ENCODE measurements at places on chromosomes 11 and 22.
A peak's percentile ranks its signal among the peaks of the same experiment; 100 is the strongest.

GRCh38 chr22:20429254-20430100 lies 8.1 kb downstream of the SCARF2 start:
- no peak for DNase-seq

DNA sequence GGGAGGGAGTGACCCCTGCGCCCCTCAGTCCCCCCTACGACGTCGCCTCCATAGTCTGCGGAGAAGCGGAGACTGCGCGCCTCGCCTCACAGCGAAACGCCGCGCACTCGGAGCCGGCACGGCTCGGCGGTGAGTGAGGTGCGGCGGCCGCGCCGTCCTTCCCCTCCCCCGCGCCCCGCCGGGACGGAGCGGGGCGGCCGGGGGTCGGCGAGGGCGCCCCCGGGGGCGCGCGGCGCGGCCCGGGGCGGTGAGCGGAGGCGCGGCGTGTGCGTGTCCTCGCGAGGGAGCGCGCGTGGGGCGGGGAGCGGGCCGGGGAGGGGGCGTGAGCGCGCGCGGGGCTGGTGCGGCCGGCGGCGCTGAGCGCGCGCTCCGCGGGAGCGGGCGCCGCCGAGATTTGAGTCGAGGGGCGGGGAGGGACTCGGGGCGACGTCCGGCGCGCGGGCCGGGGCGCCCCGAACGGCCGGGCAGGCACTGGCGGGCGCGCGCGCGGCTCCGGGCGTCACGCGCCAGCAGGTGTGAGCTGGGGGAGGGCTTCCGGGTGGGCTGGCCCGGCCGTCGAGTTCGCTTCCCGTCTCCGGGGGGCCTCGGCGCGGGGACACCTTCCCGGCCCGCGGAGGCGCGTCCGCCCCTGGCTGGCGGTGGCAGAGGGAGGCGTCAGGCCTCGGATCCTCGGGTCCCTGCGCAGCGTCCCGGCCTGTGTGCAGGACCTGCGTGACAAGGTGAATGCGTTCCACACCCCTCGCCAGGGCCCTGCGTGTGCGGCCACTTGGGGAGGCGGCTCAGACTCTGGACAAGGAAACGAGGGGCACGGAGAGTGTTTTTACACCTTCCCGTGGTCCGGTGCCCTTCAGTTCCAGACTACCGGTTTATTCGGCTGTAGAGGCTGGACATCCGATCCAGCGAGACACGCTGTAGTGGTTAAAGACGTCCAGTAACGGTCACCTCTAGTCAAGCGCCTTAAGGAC lies 50.4 kb downstream of the FAM83F start:
- DNase-seq = no peak

- no peak for DNase-seq
Measured at GRCh38 chr11:12762696-12763324, 88.6 kb downstream of the TEAD1 start.

GRCh38 chr22:45612940-45613339 lies 58.7 kb upstream of the ATXN10 start:
- DNase-seq = no peak

DNA sequence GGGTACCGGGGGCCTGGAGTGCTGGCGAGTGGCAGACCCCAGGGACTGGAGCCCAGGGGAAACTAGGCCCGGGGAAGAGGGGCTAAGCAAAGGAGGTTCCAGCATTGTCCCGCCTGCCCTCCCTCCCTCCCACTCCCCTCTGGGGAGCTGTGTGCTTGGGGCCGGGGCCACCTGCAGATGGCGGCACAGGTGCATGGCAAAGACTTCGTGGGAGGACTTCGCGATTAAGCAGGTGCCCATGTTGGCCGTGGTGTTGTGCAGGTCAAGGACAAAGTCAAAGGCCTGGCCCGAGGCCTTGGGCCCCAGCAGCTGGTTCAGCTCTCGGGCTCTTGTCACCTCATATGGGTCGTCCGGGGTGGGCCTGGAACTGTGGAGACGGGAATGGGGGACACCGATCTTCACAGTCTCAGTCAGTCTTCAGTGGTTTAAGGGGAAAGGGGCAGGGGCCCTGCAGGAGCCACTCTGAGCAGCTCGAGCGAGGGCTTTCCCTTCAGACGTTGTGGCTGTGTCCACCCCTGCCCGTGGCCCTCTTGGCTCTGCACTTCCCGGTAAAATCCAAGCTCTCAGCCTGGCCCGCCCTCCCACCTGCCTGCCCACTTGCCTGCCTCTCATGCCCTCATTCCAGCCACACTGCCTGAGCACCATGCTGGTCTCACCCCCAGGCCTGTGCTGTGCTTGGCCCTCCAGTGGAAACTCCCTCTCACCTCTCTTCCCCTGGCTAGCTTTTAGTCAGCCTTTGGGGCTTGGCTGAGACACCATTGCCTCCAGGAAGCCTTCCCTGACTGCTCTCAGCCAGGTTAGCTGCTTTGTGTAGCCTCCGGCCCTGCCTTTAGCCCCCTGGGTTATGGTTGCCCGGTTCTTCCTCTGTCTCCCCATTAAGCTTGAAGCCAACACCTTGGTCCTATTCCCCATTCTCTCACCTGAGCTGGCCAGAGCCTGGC lies 4.7 kb downstream of the ACY3 start:
- DNase-seq = no peak

GRCh38 chr11:113447621-113448315 lies 27.4 kb downstream of the DRD2 start:
- DNase-seq = no peak

- peak; percentile 78 for DNase-seq
Measured at GRCh38 chr11:13000721-13001120, 8.4 kb upstream of the RASSF10 start.

DNA sequence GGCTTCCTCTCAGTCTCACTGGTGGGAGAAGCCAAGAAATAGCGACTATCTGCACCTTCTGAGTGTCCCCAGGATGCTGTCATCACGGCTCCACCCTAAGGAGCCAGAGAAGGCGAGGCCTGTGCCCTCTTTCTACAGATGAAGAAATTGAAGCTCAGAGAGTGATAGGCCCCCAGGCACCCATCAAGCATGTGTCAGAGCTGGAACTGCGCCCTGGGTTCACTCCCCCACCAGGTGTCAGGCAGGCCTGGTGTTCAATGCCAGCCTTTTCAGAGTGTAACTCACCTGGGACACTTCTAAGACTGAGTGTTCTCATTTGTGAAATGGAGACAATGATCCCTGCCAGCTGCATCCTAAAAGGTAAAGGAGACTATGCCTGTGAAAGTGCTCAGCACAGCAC lies 127.3 kb upstream of the SEZ6L start:
- no peak for DNase-seq

- no peak for DNase-seq
Measured at GRCh38 chr22:17773606-17774205, 563 bp downstream of the BID start.

GRCh38 chr11:66366844-66367477 lies 4.6 kb downstream of the SLC29A2 start:
- no peak for DNase-seq

GRCh38 chr22:21946262-21946925 lies 6.3 kb downstream of the PPM1F start:
- no peak for DNase-seq

DNA sequence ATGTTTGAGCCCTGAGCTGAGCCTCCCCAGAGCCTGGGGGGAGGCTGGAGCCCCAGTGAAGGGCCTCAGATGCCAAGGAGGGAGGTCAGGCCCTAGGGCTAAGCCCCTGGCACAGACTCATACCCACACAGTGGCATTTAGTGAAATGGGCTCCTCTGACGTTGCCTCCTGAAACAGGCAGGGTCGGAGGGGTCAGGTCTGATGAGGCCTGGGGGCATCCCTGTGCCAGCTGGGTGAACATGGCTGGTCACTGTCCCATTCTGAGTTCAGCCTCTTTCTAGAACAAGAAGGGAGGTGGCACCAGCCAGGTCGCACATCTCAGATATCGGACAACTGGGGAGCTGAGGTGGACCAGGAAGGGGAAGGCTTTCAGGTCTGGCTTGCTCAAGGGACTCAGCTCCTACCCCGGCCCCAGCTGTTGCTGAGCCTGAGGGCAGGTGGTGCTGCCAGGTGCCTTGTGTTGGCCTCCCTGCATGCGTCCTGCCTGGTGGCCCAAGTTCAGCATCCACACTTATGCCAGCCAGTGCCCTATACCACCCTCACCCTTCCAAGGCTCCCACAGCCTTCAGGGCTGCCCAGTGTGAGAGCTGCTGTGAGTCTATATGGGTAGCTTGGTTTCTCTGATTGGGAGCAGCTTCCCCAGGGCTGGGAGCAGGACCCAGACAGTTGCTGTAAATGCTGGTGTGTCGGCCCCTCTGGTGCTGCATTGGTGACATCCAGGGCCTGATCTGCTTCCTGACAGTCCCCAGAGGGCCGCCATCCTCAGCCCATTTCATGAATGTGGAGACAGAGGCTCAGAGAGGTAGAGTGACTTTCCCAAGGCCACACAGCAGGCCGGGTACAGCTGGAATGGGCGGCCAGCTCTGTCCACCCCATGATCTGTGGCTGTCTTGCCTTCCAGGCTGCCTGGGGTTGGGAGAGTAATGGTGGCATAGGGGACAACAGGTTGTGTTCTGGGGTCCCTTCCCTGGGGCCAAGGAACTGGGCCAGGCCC lies 32.8 kb upstream of the PPARA start:
- DNase-seq = no peak

- no peak for DNase-seq
Measured at GRCh38 chr11:75454987-75455386, 22.0 kb upstream of the KLHL35 start.

DNA sequence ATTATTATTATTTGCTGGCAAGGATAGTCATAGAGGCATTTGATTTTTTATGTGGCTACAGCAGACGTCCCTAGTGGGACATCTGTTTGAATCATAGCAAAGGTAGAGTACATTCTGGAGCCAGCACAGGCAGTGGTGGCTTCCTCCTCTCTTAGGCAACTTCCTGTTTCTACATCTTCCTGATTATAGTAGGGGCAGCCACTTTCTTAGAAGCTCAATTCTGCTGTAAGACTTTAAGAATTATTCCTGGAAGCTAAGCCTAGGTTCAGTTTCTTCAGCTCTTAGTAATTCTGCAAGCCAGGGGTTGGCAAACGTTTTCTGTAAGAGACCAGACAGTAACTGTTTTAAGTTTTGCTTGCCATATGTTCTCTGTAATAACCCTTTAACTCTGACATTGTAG lies 129.3 kb upstream of the TENM4 start:
- no peak for DNase-seq

GRCh38 chr22:34437140-34437539 lies 516.9 kb upstream of the LARGE1 start:
- DNase-seq = no peak

- DNase-seq = no peak
Measured at GRCh38 chr11:83063073-83063754, 8.5 kb downstream of the RAB30 start.

- no peak for DNase-seq
Measured at GRCh38 chr11:118535261-118535660, 4.3 kb downstream of the TMEM25 start.

DNA sequence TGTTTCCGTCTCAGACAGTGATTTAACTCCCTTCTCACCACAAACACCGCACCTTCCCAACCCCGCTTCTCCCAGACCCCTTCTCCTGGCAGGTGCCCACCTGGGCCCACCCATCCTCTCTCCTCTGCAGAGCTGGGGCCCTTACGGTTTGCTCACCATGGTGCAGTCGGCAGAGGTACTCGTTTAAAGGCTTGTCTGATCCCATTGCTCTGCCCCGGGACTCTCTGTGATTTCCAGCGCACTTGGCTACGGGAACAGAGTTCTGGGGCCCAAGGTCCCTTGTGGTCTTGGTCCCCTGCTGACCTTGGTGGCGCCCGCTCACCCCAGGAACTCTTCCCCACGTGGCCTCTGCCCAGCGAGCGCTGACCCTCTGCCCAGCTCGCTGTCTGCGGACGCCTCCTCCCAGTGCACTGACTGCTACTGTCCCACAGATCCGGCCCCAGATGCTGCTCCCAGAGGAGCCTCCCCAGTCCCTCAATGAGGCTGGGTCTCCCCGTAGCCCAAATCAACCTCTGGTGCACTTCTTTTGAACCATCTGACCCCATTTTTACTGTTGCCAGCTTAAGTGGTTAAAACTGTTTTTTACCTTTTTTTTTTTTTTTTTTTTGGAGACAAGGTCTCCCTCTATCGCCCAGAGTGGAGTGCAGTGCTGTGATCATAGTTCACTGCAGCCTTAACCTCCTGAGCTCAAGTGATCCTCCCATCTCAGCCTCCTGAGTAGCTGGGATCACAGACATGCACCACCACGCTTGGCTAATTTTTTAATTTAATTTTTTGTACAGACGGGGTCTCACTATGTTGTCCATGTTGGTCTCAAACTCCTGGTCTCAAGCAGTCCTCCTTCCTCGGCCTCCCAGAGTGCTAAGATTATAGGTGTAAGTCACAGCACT lies 21.3 kb upstream of the CTSD start:
- no peak for DNase-seq

- no peak for DNase-seq
Measured at GRCh38 chr11:129702410-129703398, 112.9 kb upstream of the TMEM45B start.

GRCh38 chr22:27990879-27991278 lies 71.8 kb upstream of the PITPNB start:
- no peak for DNase-seq

DNA sequence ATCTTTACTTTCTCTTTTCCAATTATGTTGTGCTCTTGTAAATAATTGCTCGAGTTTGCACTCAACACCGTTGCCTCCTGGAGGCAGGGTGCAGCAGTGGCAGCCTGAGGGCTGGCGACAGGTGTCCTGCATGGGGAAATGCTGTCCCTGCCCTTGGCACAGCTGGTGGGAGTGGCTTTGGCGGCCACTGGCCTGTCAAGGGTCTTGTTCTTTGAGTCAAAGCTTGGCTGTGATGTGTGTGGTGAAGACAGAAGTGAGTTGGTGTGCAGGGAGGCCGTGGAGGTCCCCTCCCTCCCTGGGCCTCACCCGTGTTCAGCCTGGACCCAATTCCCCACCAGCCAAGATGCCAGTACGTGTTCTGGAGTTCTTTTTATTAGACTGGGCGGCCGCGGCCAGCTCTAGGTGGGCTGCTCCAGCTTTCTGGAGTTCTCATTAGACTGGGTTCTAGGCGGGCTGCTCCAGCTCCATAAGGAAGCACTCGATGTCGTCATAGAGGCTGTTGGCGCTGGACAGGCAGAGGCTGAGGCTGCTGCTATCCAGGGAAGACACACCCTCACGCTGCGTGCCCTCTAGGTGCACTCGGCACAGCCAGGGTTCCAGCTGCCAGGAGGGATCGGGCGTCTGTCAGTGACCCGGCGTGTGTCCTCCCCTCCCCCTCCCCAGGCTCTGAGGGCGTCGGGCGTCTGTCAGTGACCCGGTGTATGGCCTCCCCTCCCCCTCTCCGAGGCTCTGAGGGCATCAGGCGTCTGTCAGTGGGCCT lies 3.4 kb downstream of the IRF7 start:
- no peak for DNase-seq

GRCh38 chr11:93359396-93359795 lies 28.9 kb downstream of the DEUP1 start:
- DNase-seq = no peak

GRCh38 chr11:122038543-122038942 lies 77.5 kb downstream of the BLID start:
- DNase-seq = peak; percentile 51

DNA sequence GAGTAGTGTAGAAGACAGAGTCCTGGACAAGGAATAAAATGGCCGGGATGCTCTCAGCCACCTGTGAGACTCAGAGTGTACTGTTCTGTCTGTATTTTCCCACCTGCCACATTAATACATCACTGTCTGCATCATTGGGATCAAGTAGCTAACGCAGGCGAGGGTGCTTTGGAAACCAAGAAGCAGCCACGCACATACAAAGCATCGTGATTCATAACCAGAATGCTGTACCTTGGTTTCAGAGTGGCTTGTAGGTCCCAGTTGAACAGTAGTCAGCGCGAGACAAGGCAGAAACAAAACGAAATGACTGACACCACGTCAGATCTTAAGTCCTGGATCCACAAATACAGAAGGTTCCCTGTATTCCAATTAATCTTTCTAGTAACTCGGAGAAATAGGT lies 198.3 kb downstream of the GRIK4 start:
- DNase-seq = no peak

- no peak for DNase-seq
Measured at GRCh38 chr11:128412847-128413791, 174.2 kb downstream of the ETS1 start.
